Adrenal gland (tissue), 19 donors: ENCODE measurements at places on chromosomes 6 and 20.

DNA sequence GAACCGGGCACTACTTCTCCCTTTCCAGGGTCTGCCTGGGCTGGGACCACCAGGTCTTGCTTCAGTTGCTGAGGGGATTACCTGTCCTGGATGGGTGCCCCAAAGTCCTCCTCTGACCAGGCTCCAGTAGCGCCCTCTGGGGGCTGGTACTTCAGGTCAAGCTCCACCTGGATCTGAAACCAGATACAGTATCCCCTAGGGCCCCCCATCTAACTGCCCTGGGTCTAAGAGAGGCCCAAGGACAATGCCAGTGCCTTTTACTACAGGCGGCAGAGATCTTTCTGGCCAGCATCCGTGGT, 11.2 kb upstream of the SPAG4 start:
- DNase-seq, result no peak

DNA sequence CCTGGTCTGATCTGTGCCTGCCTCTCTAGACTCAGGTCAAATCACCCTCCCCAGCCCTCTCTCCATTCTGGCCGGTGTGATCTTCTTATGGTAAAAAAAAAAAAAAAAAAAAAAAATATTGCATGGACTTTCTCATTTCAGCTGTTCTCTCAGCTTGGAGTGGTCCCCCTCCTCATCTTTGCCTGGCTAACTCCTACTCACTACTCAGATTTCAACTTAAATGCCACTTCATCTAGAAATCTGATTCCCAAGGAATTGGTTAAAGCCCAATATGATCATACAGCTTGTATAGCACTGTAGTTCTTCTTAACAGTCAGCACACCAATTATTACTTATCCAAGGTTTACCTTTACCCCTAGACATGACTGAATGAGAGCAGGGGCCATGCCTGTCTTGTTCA, 105.9 kb upstream of the CARMIL1 start:
- no peak for DNase-seq

DNA sequence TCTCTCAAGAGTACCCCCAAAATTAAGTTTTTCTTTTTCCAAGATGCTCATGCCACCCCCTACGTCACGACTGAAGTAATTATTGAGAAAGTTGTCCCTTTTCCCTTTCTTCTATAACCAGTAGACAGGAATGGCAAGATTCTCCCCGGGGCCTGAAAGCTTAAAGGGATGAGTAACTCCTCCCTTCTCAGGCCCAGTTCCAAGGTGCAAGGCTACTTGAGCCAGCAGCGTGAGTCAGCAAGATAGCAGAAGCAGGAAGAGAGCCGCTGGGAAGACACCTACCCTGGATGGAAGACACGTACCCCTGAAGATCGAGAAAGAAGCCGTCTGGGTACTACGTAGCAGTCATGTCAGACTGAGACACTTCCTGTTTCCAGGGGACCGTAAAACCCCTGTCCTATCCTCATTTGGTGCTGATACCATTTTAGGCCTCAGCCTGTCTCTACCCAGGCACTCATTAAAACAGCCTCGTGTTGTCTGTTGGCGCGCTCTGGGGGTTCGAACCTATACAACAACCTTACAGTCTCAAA, 241.0 kb downstream of the ADGRG6 start:
- DNase-seq, result peak; percentile 82

GRCh38 chr20:32635764-32636163, 38.0 kb downstream of the C20orf203 start:
- DNase-seq, result peak; percentile 29

DNA sequence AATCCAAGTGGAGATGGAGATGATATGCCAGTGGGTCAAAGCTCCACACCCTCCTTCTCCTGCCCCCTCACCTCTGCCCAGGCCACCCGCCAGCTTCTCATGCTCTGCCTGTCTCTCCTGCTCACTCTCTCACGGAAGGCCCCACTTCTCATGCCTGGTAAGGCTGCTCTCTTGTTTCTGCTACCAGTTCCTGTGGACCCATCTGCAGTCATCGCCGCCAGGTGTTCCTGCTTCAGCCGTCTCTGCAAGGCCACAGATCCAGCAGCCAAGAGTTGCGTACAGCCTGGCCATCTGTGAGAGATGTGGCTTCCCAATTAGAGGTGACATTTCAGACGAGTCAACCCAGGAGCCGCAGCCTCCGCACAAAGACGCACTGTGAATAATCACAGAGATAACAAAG, 40.8 kb upstream of the NXT1 start:
- DNase-seq, result no peak

GRCh38 chr6:149445573-149445972, 39.2 kb downstream of the ZC3H12D start:
- no peak for DNase-seq
